Activated T-helper 1 cell treated with anti-CD3 and anti-CD28 coated beads, Interleukin-2, amount 50 U/mL, for 16 hours (primary cell): ENCODE measurements at places on chromosomes 1 and 21.

- no peak for DNase-seq
Observed at GRCh38 chr1:113036639-113037321, 36.2 kb upstream of the LRIG2 start.

GRCh38 chr1:226149806-226150205 lies 36.7 kb downstream of the ACBD3 start:
- DNase-seq = no peak

DNA sequence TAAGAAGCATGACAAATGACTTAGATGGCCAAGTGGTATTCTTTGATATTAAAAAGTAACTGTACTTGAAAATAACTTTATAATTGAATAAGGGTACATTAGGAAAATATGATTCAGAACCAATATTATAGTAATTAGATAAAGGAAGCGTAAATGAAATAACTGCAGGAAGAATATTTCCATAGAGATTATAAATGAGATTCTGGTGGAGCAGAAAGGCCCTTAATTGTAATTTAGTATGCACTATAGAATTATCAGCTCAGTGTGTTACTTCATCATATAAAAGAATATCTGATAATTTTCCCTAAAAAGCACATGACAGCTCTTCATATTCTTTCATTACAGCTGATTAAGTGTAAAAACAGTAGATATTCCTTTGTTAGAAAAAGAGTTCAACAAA lies 171.7 kb downstream of the PIGK start:
- DNase-seq = no peak

- no peak for DNase-seq
Observed at GRCh38 chr1:203145321-203146041, 18.0 kb downstream of the ADORA1 start.

GRCh38 chr1:78044796-78045562 lies 787 bp upstream of the GIPC2 start:
- DNase-seq = no peak

- no peak for DNase-seq
Observed at GRCh38 chr1:163170975-163171676, 31.6 kb downstream of the RGS5 start.

DNA sequence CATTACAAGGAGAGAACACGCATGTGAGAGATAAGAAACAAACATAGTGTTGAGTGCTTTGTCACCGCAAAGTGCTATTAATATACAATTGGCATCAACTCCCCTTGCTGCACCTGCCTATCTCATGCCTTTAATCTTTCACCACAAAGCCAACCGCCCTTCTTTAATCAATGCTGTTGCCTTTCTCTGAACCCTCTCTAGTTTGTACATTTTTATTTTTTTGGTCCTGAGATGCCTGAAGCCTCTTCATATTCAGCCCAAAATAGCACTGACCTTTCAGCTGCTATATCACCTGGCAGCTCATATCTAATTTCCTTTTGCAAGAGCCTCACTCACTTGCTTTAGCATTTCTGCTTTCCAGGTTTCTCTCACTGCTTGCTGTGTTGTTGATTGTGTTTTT lies 504.7 kb downstream of the NUF2 start:
- DNase-seq = no peak

GRCh38 chr1:47992720-47993415 lies 4.3 kb downstream of the TRABD2B start:
- no peak for DNase-seq

GRCh38 chr21:34653522-34653921 lies 15.3 kb upstream of the CLIC6 start:
- no peak for DNase-seq

GRCh38 chr1:64769971-64770370 lies 25.1 kb downstream of the RAVER2 start:
- no peak for DNase-seq

GRCh38 chr21:44300262-44300959 lies 558 bp downstream of the PFKL start:
- peak; percentile 44 for DNase-seq

DNA sequence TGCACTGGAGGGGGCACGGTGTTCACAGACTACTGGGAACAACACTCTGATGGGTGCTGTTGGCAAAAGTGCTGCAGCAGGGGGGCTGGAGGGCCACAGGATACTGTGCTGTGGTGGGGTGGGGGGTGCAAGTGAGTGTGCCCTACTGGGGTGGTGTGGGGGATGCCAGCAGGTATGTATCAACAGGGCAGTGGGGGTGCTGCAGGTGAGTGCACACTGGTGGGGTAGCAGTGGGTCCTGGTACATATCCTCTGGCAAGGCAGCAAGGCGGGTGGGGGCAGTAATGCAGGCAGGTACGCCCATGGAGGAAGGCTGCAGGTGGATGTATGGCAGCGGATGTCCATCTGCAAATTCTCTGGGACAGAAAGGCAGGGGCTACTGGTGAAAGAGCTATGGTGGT lies 48.8 kb upstream of the CD53 start:
- DNase-seq = no peak

- no peak for DNase-seq
Observed at GRCh38 chr1:230556453-230556852, 85.8 kb upstream of the COG2 start.

GRCh38 chr1:19313961-19314882 lies 2.1 kb downstream of the SLC66A1 start:
- no peak for DNase-seq

DNA sequence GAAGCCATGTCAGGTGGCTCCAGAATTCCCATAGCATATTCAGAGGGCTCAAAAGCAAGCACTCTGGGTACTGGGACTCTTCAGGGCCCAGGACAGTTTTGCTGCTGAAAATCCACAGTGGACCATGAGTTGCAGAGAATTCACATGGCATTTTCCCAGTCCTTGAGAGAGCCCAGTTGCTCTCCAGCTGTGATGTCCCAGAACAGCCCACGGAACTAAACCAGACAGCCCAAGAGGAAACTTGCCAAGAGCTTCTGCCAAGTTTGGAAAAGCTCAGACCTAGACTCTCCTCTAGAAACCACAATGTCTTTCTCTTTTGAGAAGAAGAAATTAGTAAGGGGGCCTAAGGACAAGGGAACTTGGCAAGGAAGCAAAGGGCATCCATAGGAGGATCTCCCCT lies 69.4 kb downstream of the RGS2 start:
- DNase-seq = no peak

GRCh38 chr1:88150330-88150729 lies 533.7 kb upstream of the PKN2 start:
- no peak for DNase-seq

GRCh38 chr1:178188306-178188705 lies 94.4 kb downstream of the RASAL2 start:
- DNase-seq = no peak

GRCh38 chr1:170126696-170127095 lies 19.1 kb upstream of the NTMT2 start:
- no peak for DNase-seq

DNA sequence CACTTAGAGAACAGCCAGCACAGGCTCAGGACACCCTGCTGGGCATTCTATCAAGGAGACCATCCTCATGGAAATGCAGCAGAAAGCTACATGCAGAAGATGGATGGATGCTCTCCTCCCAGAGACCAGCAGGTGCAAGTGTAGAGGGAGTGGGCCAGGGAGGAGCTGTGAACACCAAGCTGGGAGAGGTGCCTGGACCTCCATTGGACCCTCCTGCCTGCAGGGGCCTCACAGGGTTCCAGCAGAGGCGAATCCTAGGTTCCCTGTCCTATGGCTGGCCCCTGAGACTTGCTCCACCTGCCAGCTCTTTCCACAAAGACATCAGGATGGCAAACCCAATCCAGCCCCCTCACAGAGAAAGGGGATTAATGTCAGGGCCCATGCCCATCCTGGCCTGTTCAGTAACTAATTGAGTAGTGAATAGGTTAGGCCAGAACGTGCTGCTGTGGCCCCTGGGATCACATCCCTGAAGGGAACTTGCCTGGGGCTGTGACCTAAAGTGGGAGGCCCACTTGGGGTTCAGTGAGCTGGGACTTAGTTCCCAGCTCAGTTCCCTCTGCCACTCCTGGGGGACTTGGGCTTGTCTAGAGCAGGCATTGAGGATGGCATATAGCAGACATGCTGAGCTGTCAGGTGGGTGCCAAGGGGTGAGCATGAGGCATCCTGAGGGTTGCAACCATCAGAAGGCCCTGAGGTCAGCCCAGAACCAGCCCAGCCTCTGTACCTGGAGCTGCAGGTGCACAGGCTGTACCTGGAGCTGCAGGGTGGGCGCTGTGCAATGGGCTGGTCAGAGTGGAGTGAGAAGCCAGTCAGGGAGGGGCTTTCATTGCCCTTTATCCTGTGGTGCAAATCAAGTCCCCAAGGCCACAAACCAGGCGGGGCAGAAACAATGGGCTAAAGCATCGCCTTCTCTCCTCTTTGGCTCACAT lies 22.9 kb upstream of the ZNF678 start:
- DNase-seq = no peak

- DNase-seq = no peak
Observed at GRCh38 chr1:64472040-64472376, 2.1 kb downstream of the CACHD1 start.

- no peak for DNase-seq
Observed at GRCh38 chr1:206589206-206589605, 23.1 kb downstream of the EIF2D start.

DNA sequence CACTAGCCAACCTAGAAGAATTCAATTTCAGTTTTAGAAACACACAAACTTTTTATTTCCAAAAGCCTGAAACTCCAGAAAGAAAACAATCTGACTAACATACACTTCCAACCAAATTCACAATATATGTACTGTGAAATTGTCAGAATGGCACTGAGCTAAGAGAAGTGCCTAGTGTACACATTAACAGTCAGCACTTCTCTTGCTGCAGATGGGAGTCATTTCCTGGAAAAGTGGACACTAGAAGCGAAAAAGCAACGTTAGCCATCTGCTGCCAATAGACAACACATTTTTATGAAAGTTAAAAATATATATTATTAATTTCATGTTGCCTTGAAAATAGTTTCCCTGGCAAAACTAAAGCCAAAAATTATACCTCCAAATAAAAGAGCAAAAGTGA lies 66.1 kb downstream of the EPS15 start:
- DNase-seq = no peak

- no peak for DNase-seq
Observed at GRCh38 chr1:241077386-241078147, 279.4 kb downstream of the RGS7 start.

GRCh38 chr1:239952348-239953308 lies 139.1 kb upstream of the FMN2 start:
- no peak for DNase-seq

DNA sequence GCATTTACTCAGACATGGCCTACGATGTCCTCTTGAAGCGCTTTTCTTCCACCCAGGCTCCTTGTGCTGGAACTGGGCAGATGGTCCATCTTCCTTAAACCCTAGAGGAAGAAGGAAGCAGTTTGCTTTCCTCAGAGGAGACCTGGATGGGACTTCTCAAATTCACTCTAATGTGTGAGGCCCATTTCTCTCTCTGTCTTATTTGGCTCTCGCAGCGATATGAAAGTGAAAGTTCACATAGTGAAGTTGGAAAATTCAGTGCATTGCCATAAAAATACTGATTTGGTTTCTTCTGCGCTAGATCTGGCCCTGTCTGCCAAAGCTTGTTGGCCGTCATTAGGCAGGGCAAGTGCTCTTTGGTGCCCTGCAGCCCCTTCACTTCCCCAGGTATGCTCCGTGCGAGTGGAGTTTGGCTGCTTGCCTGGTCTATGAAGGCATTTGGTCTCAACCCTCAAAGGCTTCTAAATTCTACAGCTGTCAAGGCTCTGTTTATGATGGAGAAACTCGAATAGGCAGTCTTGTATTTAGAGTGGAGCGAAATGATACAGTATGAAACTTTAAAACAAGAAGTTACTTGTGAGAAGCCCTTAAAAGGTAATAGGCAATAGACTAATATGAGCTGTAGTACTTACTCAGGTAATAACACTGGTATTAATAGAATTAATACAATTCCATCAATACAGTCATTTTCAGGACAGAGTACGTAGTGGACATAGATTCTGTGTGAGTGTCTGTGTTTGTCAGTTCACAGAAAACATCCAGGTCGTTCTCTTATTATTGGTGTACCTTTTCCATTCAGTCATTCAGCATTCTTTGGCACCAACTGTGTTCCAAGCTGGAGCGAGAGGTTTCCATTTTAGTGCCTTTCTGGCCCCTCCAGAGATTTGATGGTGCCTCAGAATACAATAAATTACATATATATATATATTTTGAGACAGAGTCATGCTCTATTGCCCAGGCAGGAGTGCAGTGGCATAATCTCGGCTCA lies 20.5 kb downstream of the SZRD1 start:
- no peak for DNase-seq

- no peak for DNase-seq
Observed at GRCh38 chr1:92031281-92032110, 1.7 kb downstream of the EPHX4 start.
